A549 treated with AZD2906 at 1 μM for 4 hours (cell line): ENCODE measurements at places on chromosomes 4 and X. TPM values are rescaled to one million over a fixed set of nuclear protein-coding genes. Genes with fewer than 3 reads are reported as not detected.

GRK4 gene
- 1.4 to 1.6 TPM (median 1.5 TPM) in 5 replicates for total RNA-seq

GLA gene
- total RNA-seq: 155 to 181 TPM (median 160 TPM) in 5 replicates

REELD1 gene
- total RNA-seq: not detected in 5 replicates

PPP1R2C gene
- not detected in 5 replicates for total RNA-seq

IQCM gene
- total RNA-seq: not detected in 5 replicates

ARHGAP10 gene
- 14.2 to 15.7 TPM (median 14.8 TPM) in 5 replicates for total RNA-seq

PLAC1 gene
- total RNA-seq: 0.52 to 1.5 TPM (median 0.65 TPM) in 5 replicates

GASK1B gene
- 0.25 to 0.41 TPM (median 0.34 TPM) in 5 replicates for total RNA-seq

PIN4 gene
- 33.1 to 63.3 TPM (median 36.8 TPM) in 5 replicates for total RNA-seq

ADH1B gene
- total RNA-seq: not detected in 5 replicates

TMPRSS11F gene
- total RNA-seq: not detected in 5 replicates

TLR2 gene
- 0.57 to 0.86 TPM (median 0.79 TPM) in 5 replicates for total RNA-seq

GAGE12J gene
- not detected in 5 replicates for total RNA-seq

NEXMIF gene
- 0.01 TPM in 4 of 5 replicates, not detected in the other for total RNA-seq

ZNF630 gene
- total RNA-seq: 0.15 to 0.37 TPM (median 0.21 TPM) in 5 replicates

HOPX gene
- total RNA-seq: not detected in 5 replicates

PPP2R2C gene
- 31.8 to 37.4 TPM (median 36.1 TPM) in 5 replicates for total RNA-seq

DSPP gene
- total RNA-seq: not detected in 5 replicates

SPINK2 gene
- total RNA-seq: 0.19 to 0.31 TPM in 2 of 5 replicates, not detected in the others

TEC gene
- total RNA-seq: 1.4 to 1.9 TPM (median 1.6 TPM) in 5 replicates

SPON2 gene
- 0.38 to 0.91 TPM (median 0.43 TPM) in 5 replicates for total RNA-seq

TKTL2 gene
- total RNA-seq: not detected in 5 replicates

SPANXN4 gene
- not detected in 5 replicates for total RNA-seq

CXCL5 gene
- total RNA-seq: 26.7 to 32.8 TPM (median 31.0 TPM) in 5 replicates

SLITRK4 gene
- not detected in 5 replicates for total RNA-seq

TRIM2 gene
- 0.73 to 1.4 TPM (median 0.85 TPM) in 5 replicates for total RNA-seq

UGT2A1 gene
- total RNA-seq: not detected in 5 replicates

ZNF674 gene
- 1.7 to 3.4 TPM (median 2.7 TPM) in 5 replicates for total RNA-seq

WAS gene
- 0.22 to 0.52 TPM (median 0.32 TPM) in 5 replicates for total RNA-seq

RGN gene
- 0.14 TPM in 1 of 5 replicates, not detected in the others for total RNA-seq

PSAPL1 gene
- total RNA-seq: 0.28 to 0.39 TPM (median 0.33 TPM) in 5 replicates

RHOXF1 gene
- total RNA-seq: not detected in 5 replicates

STOX2 gene
- 1.8 to 2.8 TPM (median 2.3 TPM) in 5 replicates for total RNA-seq

LDB2 gene
- not detected in 5 replicates for total RNA-seq

LRCH2 gene
- 0.01 to 0.03 TPM (median 0.02 TPM) in 3 of 5 replicates, not detected in the others for total RNA-seq

CD38 gene
- 12.4 to 16.6 TPM (median 13.0 TPM) in 5 replicates for total RNA-seq

ARSD gene
- total RNA-seq: 12.4 to 15.7 TPM (median 12.8 TPM) in 5 replicates

ING2 gene
- total RNA-seq: 8.8 to 10.5 TPM (median 9.4 TPM) in 5 replicates

SERTM2 gene
- not detected in 5 replicates for total RNA-seq

RIBC1 gene
- 0.74 to 0.88 TPM (median 0.85 TPM) in 5 replicates for total RNA-seq

ALAS2 gene
- total RNA-seq: not detected in 5 replicates

TEX13B gene
- not detected in 5 replicates for total RNA-seq

DMRTC1B gene
- total RNA-seq: 0.17 TPM in 1 of 5 replicates, not detected in the others

DYNLT3 gene
- 14.3 to 19.4 TPM (median 17.4 TPM) in 5 replicates for total RNA-seq

NHSL2 gene
- 0.22 to 0.29 TPM (median 0.24 TPM) in 5 replicates for total RNA-seq

MAGEB10 gene
- not detected in 5 replicates for total RNA-seq

PAPSS1 gene
- 30.1 to 37.2 TPM (median 32.9 TPM) in 5 replicates for total RNA-seq

SYTL5 gene
- total RNA-seq: 0.23 to 0.31 TPM (median 0.26 TPM) in 5 replicates

MAGEA1 gene
- total RNA-seq: 0.09 to 0.21 TPM (median 0.12 TPM) in 5 replicates

GATA1 gene
- not detected in 5 replicates for total RNA-seq

CXXC4 gene
- 0.02 to 0.05 TPM (median 0.03 TPM) in 5 replicates for total RNA-seq

OSTC gene
- 90.5 to 104 TPM (median 92.7 TPM) in 5 replicates for total RNA-seq
